ENCODE measurements at places on chromosomes 11 and 22.

- no peak for DNase-seq
Observed at GRCh38 chr11:28984231-28984630, 876.0 kb downstream of the METTL15 start.

- DNase-seq = peak; percentile 51
Observed at GRCh38 chr11:84289381-84289906, 1003.3 kb upstream of the CCDC90B start.

DNA sequence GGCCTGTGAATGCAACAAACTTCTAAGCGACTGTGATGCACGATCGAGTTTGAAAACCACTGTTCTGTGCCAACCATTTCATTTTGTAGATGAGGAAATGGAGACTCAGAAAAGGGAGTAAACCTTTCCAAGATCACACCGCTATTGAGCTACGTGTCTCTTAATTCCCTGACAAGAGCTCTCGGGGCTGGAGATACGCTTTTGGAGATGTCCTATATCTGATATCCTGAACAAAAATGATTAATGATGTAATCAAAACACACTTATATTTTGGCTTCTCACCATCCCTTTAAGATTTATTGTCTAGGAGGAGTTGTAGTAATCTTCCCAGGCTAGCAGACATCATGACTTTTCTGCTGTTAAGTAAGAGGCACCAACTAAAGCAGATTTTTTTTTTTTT, 1.7 kb upstream of the PARVA start:
- DNase-seq = no peak

DNA sequence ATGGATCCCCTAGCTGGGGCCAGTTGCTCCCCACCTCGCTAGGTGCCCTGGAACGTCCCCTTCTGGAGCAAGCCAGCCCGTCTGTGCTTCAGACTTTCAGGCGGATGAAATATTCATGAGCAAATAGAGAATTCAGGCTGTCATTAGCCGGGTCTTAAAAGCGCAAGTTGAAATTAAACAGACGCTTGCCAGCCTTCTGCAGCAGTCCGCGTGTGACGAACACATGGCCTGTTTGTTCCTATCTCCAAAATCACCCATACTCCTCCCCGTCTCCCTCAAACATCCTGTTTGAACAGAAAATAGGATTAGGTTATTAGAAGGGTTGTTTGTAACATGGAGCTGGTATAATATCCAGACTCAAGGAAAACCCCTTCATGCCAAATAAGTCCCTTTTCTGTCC, 38.7 kb downstream of the MYO18B start:
- DNase-seq = no peak

DNA sequence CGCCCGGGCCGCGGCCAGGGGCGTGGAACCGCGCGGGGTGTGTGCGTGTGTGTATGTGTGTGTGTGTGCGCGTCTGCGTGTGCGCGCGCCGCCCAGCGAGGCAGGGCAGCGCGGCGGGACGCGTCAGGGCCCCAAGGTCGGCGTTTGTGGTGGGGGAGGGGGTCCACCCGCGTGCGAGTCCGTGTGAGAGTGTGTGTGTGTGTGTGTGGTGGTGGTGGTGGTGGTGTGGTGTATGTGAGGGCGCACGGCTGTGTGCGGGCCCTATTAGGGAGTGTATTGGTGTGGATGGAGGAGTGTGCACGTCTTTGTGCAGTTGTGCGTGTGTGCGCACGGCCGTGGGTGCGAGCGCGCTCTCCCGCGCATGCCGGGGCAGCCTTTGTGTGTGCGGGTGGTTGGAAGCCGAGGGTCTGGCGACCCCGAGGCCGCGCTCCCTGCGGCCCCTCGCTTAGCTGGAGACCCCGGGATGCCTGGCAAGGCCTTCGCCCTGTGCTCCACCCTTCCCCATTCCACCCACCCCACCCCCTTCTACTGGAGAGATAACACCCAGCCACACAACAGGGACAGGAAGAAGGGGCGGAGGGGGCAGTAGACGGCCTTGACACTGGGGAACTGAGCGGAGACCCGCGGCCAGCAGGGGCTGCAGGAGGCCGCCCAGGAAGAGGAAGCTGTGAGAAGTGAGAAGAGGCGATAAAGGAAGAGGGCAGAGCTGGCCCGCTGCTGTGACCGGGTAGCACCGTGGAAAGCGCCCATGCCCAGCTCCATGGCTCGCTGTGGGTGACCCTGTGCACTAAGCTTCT, 528 bp upstream of the ARRB1 start:
- DNase-seq = peak; percentile 25

DNA sequence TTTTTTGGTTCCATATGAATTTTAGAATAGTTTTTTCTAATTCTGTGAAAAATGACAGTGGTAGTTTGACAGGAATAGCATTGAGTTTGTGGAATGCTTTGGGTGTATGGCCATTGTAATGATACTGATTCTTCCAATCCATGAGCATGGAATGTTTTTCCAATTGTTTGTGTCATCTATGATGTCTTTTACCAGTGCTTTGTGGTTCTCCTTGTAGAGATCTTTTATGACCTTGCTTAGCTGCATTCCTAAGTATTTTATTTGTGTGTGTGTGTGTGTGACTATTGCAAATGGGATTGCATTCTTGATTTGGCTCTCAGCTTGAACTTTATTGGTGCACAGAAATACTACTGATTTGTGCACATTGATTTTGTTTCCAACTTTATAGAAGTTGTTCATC, 3.0 kb upstream of the CSF2RB start:
- no peak for DNase-seq

DNA sequence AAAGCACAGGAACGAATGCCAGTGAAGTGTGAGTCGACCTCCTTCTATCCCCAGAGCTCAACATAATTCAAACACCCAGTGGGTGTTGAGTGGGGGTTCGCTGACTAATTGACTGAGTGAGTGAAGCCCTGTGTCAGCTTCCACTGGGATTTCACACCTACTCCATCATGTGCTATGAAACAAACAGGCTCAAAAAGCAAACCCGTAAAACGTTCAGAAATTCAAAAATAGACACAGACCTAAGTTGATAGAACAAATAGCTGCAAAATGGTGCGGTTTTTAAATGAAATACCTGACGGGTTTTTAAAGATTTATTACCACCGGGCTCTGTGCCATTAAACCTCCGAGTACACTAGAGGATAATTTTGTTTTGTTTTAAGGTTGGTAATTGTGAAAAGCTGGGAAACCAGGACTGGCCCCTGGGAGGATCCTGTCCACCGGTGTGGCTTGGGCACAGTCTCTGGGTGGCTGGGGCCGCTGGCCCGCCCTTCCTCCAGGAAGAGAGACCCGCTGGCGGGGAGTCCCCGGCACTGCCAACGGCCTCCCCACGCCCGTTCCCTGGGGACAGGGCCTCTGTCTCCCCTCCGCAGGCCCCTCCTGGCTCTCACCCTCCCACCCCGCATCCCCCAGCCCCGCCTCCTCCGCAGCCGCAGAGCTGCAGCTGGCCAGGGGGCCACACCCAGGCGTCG, 13.6 kb downstream of the KCNJ5 start:
- DNase-seq = no peak
